ENCODE measurements at places on chromosomes 1 and 21.

DNA sequence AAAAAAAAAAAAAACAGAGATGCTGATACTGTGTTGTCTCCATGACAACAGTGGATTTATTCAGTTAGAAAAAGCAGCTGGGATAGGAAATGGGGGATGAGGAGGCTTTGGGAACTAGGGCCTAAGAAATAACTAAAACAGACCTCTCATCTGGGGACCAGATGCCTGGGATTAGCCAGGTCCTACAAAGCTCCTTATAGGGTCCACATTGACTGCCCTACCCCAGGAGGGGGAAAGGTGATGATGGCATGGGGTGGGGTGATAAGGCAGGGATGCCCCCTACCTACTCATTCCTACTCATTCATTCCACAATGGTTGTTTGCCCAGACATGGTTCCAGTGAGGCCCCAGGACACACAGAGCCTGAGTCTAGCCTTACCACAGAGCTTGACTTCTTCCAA is 131.2 kb downstream of the PLXNA2 start:
- DNase-seq, result no peak

GRCh38 chr1:231691618-231692259 is 65.1 kb downstream of the DISC1 start:
- DNase-seq, result no peak

- DNase-seq, result no peak
Measured at GRCh38 chr1:36349241-36349671, 25.8 kb upstream of the EVA1B start.

DNA sequence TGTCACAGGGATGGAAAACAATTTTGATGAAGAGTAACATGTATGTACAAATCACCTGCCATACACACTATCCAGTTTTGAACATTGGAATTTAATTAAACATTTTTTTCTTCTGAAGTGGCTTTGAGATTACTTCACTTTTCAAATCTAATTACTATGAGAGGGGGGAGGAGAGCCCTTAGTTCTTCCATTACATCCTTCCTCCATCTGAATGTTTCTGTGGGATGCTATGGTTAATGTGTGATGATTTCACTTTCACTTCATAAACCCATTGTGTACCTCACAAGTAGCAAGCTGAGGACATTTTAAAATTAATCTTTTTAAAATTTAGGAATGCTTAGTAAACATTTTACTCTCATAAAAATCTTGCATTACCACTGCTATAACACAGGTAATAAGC is 156.9 kb downstream of the RUNX1 start:
- peak; percentile 56 for DNase-seq

GRCh38 chr21:35507181-35507759 is 458.2 kb upstream of the RUNX1 start:
- peak; percentile 51 for DNase-seq
